ENCODE measurements at places on chromosomes 12 and 14.

DNA sequence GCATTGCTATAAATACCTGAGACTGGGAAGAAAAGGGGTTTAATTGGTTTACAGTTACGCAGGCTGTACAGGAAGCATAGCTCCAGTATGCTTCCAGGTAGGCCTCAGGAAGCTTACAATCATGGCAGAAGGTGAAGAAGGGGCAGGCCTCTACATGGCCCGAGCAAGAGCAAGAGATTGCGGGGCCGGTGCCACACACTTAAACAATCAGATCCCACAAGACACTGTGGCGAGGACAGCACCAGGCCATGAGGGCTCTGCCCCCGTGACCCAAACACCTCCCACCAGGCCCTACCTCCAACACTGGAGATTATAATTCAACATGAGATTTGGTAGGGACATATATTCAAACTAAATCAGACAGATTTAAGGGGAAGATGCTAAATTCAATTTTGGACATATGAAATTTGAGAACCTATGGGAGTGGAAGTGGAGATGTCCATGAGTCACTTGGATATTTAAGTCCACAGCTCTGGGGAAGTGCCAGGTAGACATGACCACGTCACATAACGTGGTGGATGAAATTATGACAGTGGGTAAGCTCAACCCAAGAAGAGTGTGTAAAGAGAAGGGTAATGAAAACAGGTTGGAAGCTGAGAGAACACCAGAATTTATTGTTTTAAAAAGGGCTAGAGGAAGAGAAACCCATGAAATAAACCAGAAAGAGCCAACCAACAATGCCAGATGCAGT lies 1.5 kb upstream of the LTA4H start:
- no peak for DNase-seq

- DNase-seq: no peak
Measured at GRCh38 chr12:2332236-2332635, 279.4 kb downstream of the CACNA1C start.

- DNase-seq: no peak
Measured at GRCh38 chr12:74899031-74899829, 310.4 kb downstream of the KCNC2 start.

DNA sequence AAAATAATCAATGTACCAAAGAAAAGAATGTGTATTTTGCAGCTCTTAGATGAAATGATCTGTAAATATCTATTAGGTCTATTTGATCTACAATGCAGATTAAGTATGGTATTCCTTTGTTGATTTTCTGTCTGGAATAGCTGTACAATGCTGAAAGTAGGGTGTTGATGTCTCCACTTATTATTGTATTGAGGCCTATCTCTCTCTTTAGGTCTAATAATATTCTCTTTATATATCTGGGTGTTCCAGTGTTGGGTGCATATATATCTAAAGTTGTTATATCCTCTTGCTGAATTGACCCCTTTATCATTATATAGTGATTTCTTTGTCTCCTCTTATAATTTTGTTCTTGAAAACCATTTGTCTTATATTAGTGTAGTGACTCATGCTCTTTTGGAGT lies 885.5 kb upstream of the FOXG1 start:
- no peak for DNase-seq

- no peak for DNase-seq
Measured at GRCh38 chr12:597926-598568, 65.2 kb downstream of the NINJ2 start.

All from hepatocyte (in vitro differentiated cells).